ENCODE measurements at places on chromosomes 12 and 14. TPM values are rescaled to one million over a fixed set of nuclear protein-coding genes. Genes with fewer than 3 reads are reported as not detected.

- ATAC-seq = no peak
Measured at GRCh38 chr14:74506411-74506851, 12.9 kb downstream of the ISCA2 start.

DNA sequence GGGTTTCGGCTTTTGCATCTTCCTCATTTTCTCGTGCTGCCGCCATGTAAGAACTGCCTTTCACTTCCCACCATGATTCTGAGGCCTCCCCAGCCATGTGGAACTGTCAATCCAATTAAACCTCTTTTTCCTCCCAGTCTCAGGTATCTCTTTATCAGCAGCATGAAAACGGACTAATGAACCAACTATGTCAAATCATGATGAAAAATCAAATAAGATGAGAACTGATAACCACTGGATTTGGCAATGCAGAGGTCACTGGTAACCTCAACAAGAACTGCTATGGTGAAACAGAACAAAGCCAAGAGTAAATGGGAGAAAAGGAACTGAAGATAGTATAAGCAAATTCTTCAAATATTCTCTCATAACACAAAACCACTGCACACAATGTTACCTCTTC is 6.0 kb downstream of the EML5 start:
- ATAC-seq = no peak

GRCh38 chr14:100640471-100641273 is 53.5 kb upstream of the BEGAIN start:
- no peak for ATAC-seq

DNA sequence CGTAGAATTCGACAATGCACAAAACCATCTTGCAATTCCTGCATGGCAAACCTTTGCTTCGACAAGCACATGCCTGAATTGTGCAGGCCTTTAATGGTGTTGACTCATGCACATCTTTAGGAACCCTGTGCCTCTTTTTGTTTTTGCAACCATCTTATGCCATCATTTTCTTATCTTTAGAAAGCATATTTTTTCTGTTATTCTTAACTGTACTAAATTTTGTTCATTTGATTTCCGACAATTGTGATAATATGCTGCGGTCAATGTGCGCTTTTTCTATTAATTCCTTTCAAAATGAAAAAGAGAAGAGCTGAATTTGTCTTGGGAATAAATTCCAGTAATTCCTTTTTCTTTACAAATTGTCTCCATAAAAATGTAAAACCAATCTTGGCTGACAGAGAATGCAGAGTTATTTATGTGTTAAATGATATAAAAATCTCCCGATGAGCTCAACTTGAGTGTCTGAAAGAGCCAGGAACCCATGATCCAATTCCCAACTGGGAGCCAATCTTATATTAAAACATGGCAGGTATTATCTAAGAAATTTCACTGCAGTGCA is 20.1 kb upstream of the CDK17 start:
- ATAC-seq = no peak

Gene ORAI1
- 6.6 TPM for total RNA-seq
